ENCODE measurements at places on chromosomes 7 and 10.

DNA sequence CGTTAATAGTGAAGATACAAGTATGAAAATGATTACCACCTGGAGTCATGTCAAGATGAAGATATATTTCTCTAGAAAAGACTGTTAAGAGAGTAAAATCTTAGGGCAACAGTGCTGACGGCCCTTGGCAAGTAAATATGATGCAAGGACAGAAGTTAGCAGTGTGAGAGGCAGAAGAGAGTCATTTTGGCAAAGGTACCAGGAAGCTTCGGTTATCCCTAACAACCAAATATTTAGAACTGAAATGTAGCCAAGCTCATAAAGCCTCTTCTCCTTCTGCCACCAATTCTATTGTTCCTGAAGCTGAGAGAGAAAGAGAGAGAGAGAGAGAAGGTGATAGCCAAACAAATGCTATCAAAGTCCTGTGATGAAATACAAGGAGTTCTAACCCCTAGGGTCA lies 109.6 kb downstream of the MACC1 start:
- DNase-seq = no peak

GRCh38 chr7:17526621-17527020 lies 228.2 kb downstream of the AHR start:
- no peak for DNase-seq

- no peak for DNase-seq
Observed at GRCh38 chr10:93075369-93076221, 1.9 kb downstream of the CYP26A1 start.

DNA sequence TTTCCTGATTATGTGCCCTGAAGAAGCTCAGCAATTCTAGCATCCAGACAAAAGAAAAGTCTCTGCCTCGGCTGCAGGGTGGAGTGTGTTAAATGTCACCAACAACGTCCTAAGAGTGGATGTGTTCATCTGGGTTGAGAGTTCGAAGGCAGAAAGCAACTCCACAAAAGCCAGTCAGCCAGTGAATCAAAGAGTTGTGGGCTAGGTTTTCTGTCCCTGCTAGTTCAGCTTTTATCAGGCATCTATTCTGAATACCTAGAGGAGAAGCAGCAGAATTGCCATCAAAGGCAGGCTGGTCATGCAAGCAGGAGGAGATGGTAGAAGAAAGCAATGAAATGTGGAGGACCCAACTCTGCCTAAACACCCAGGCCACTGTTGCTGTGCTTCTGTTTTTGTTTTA lies 205.2 kb downstream of the KLF6 start:
- no peak for DNase-seq

- DNase-seq = no peak
Observed at GRCh38 chr7:70210936-70211310, 612.6 kb downstream of the AUTS2 start.

DNA sequence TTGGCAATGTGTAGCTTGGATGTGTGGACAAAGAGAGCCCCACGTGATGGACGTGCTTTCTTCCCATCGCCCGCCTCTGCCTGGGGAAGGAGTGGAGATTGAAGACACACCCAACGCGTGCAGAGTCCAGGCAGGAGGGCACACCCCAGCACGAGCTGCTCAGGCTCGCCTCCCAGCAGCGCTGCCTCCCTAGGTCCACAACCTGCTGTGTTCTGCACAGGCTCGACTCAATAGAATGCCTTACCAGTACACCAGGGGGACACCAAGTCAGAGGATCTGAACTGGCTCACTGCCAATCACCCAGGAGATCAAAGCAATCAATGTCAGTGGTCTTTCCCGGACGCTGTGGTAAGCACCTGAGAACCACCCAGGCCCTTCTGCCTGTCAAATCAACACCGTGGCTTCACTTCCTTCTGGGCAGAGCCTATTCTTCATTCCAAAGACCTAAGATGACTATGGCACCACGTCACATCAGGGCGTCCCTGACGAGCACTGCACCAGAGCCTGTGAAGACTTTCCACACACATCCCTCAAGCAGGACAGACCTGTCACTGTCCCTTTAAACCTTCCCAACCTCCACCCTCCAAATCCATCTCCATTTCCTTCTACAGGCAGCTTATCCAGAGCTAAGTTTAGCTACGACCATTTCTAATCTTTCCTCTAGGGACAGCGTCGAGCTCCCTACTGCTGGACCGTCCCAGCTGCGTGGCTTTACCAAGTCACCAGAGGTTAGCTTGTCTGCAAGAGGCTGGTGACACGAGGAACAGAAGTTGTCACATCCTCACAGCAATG lies 72.3 kb downstream of the AMZ1 start:
- DNase-seq = peak; percentile 33

DNA sequence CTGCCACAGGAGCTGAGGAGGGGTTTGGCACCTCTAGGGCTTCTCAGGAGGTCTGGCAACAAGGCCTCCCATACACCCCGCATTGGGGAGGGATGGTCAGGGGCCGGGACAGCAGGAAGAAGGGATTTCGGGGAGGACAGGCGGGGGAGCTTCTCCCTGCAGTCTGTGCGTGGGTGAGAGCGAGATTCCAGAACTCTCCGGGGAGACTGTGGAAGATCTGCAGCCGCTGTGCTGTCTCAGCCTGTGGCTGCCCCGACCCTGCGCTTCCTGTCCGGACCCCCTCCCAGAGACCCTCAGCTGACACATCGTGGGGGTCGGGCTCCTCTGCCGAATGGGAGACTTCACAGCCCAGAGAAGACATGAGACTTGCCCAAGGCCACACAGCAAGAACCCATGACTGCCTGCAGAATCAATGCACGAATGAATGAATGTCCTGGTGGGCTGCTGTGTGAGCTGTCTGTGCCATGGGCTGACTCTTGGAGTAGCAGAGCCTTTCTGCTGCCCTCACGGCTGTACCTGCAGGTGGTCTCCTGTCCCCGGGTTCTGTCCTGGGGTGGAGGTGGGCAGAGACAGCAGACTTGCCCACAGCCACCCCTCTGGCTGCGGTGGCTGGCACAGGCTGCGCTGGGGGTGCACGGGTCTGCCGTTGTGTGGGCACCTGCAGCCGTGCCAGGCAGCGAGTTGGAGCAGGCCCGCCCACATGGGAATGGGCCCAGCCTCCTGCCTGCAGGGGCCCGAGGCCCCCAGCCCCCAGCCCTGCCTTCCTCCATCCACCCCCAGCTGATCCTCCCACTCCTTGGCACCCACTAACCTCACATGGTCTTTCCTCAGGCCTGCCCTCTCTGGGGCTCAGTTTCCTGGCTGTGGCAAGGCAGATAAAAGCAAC lies 16.3 kb upstream of the LFNG start:
- DNase-seq = no peak

DNA sequence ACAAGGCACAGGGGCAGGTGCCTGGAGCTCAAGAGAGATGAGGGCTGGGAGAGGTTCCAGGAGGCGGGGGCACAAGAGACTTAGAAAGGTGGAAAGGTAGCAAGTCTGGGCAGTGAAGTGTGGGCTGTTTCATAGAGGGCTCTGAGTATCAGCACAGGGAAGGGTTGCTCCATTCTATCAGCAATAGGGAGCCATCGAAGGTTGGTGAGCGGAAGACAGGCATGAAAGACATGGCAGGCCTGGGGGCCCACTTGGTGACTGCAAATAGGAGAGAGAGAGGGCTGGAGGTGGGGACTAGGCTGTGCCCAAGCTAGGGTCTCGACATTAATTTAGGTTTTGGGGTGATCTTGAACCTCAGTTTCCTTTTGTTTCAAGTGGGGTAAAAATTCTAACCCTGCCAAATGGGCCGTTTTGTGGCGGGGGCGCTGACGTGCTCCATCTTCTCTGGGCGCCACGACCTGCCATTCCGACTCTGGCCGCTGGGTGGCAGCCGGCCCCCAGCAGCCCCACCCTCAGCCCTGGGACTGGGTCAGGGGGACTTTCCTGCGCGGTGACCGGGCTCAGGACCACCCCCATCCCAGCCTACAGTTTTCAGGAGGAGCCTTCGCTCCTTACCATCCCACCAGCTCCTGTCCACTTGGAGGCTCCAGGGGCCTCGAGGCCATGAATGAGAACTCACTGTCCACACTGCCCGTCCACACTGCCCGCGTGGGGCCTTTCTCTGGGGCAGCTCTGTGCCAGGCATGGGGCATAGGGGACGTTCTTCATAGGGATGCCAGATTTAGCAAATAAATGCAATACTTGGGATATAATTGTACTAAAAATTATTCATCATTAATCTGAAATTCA lies 37.2 kb upstream of the PCBD1 start:
- DNase-seq = peak; percentile 3

DNA sequence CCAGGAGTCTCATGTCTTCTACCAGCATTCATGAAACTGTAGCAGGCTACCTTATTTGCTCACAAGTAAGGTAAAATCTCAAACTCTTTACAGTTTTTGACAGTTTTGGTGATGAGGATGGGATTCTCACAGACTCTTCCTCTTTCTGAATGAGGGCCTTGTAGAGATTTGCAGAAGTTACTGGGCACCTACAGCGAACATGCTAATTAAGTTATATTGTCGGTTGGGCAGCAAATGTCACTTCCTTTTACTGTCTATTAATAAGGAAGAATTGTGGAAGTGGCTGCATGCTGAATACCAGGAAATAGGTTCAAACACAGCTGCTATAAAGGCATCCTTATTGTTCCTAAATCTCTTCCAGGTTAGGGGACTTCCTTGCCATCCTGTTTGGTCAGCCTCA lies 189.6 kb downstream of the DNAJC1 start:
- no peak for DNase-seq

DNA sequence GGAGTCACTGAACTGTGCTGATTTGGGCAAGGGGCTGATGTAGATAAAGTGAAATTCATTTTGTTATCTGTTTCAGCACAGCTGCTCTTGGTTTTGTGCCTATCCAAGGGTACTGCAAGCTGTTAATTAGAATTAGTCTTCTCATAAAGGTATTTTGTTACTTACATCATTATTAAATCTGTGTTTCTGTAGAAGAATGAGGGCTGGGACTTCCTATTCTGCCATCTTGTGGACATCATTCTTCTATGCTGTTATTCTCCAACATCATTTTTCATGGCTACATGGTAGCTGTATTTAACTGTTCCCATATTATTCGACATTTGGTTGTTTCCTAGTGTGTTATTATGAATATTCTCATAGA lies 76.2 kb upstream of the CCDC71L start:
- no peak for DNase-seq

DNA sequence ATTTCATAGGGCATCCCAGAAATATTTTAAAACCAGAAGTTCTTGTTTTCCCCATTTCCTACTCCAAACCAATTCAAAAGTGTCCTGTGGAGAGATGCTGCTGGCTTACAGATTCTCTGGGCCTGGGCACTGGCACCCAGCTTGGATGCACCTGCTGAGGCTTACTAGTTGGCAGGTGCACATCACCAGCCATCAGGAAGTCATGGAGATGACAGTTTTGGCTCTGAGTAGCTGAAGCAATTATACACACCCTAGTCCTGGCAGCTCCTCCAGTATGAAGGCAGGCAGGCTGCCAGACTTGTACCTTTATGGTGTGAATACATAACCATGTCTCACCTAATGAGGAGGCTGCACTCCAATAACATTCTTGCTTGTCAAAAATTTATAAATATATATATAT lies 276.6 kb upstream of the GHITM start:
- no peak for DNase-seq

GRCh38 chr7:92613214-92613613 lies 23.0 kb upstream of the FAM133B start:
- no peak for DNase-seq

GRCh38 chr7:134916171-134916883 lies 70.0 kb upstream of the AGBL3 start:
- no peak for DNase-seq

GRCh38 chr10:131777921-131778320 lies 122.9 kb upstream of the PPP2R2D start:
- no peak for DNase-seq

GRCh38 chr10:110175406-110175805 lies 32.0 kb upstream of the MXI1 start:
- no peak for DNase-seq

DNA sequence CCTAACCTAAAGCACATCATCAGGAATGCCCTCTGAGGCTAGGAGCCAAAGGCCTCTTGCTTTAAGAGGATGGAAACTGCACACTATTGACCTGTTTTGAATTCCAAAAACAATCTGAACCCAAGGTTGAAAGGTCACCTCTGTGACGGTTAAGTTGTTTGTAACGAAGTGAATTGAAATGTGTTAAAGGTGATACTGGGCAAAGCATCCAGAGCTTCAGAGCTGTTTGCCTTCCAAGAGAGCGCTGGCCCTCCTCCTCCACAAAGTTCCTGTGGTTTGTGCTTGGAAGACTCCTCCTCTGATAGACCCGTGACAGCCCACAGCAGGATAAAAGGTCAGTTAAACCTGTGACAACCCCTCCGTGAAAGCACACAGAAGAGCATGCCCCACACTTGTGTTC lies 133.7 kb upstream of the CTTNBP2 start:
- DNase-seq = no peak

- DNase-seq = no peak
Observed at GRCh38 chr10:125881192-125881591, at the start of gene DHX32. Gene DHX32, minus strand, starts transcription at chr10:125881292. Its CDS starts 468 bp downstream, at chr10:125880824.

GRCh38 chr10:27701938-27702537 lies 43.6 kb downstream of the MKX start:
- no peak for DNase-seq

- DNase-seq = no peak
Observed at GRCh38 chr7:123528265-123528664, 6.1 kb downstream of the IQUB start.

DNA sequence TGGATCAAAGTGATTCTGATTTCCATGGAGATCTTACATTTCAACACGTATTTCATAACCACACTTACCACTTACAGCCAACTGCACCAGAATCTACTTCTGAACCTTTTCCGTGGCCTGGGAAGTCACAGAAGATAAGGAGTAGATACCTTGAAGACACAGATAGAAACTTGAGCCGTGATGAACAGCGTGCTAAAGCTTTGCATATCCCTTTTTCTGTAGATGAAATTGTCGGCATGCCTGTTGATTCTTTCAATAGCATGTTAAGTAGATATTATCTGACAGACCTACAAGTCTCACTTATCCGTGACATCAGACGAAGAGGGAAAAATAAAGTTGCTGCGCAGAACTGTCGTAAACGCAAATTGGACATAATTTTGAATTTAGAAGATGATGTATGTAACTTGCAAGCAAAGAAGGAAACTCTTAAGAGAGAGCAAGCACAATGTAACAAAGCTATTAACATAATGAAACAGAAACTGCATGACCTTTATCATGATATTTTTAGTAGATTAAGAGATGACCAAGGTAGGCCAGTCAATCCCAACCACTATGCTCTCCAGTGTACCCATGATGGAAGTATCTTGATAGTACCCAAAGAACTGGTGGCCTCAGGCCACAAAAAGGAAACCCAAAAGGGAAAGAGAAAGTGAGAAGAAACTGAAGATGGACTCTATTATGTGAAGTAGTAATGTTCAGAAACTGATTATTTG lies 15.3 kb downstream of the HNRNPA2B1 start:
- no peak for DNase-seq

GRCh38 chr7:25780904-25781303 lies 371.1 kb upstream of the NFE2L3 start:
- DNase-seq = no peak

DNA sequence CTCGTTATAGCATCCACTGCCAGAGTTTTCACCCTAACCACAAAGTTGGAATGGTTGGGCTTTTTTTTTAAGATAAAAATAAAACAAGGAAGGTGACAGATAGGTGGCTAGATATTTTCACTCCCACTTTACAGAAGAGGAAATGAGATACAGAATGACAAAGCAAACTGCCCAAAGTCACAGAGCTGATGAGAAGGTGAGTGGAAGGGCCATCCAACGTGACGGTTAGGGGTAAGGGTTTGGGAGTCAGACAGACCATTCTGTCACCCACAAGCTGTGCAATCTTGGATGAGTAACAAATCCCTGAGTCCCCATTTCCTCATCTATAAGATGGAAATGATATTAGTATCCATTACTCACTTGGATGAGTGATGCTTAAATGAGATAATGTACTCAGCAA lies 106.9 kb upstream of the PDLIM1 start:
- no peak for DNase-seq
